ENCODE measurements at places on chromosomes 11 and 22. TPM values are rescaled to one million over a fixed set of nuclear protein-coding genes. Genes with fewer than 3 reads are reported as not detected.

DNA sequence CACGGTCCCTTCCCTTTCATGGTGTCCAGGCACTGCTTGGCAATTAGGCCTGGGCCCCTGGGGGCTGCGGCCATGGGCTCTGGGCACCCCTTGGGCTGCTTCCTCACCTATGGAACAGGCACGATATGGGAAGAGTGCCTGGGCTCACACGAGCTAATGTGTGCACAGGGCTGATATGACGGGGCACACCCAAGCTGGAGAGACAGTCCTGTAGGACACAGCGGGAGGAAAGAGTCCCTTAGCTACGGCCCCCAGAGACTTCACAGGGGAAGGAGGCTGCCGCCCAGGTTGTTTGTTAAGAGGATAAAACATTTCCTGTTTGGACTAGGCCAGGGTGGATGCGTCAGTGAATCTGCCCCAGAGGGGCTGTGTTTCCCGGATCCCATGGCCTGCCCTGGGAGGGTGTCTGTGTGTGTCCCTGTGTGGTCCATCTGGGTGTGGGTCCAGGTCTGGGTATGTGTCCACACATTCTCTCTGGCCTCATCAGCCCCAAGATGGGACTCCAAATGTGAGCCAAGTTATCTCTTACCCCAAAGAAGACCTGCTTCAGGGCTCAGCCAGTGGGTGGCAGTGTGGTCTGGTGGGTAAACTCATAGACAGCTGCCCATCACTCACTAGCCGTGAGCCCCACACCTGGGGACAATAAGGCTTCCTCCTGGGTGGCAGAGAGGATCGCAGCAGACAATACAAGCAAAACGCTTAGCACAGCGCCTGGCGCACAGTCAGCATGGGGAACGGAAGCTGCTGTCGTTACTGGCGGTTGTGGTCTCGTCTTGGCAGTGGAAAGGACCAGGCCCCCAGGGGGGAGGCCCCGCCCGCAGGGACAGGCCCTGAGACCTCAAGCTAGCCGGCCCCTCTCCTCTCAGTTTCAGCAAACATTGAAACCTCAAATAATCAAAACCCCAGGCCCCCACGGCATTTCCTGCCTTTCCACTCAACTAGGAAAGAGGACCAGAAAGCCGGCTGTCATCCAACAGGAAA is 3.2 kb upstream of the EMID1 start:
- DNase-seq, result peak; percentile 28

The AIFM3 gene
- total RNA-seq, result not detected

DNA sequence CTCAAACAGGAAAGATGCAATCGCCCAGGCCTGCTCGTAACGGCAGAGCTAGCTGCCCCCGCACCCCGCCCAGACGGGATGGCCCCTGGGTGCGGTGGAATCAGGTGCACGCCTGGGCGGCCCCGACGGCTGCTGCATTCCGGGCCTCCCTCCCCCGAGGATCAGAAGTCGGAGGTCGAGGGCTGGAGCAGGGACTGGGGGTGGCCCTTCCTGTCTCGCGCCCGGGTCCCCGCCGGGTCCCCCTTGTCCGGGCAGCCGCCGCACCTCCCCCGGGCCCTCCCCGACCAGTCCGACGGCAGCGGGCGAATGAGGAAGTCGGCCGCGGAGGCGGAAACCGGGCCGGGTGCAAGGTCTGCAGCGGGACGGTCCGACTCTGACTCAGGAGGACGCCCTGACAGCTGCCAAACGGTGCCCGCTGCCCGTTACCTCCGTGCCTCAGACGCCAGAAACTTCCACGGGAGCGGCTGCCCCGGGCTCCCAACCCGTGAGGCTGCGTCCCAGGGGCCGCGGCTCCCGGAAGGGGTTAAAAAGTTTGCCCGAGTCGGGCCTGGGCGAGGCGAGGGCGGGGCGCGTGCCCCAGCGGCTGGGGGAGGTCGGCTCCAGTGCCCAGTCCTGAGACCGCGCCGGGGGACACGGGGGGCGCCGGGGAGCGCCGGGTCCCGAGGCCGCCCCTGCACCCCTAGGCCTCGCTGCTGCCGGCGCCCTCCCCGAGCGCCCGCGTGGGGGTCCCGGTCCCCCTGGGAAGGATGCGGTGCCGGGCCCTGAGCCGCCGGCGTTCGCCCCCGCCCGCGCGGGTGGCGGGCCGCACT is 663 bp downstream of the MYH9 start:
- DNase-seq, result peak; percentile 57

The TBX10 gene
- not detected for total RNA-seq

The HORMAD2 gene
- total RNA-seq, result not detected

The CTSW gene
- not detected for total RNA-seq
